ENCODE measurements at places on chromosomes 2 and 18.

GRCh38 chr2:227472265-227473121, 537 bp downstream of the AGFG1 start:
- DNase-seq, result no peak

DNA sequence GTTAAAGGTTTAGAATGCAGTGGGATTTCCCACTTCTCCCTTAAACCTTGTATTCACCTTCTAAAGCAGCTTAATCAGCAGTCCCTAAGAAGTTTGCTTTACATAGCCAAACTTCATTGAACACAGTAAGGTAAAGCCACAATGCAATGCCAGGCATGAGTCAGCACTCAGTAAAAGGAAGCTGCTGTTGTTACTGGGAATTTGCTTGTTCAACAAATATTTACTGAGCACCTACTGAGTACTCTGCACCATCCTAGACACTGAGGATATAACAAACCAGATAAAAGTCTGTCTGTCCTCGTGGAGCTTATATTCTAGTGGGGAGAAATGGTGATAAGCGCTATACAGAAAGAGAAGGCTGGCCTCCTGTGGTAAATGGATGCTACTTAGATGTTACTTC, 162.7 kb downstream of the PKP4 start:
- no peak for DNase-seq

GRCh38 chr18:40124107-40124506, 1830.9 kb upstream of the PIK3C3 start:
- DNase-seq, result no peak

GRCh38 chr18:50006470-50007046, 188.4 kb downstream of the MYO5B start:
- no peak for DNase-seq

- no peak for DNase-seq
These were observed 495.4 kb downstream of the TRIB2 start for GRCh38 chr2:13212115-13212514.

DNA sequence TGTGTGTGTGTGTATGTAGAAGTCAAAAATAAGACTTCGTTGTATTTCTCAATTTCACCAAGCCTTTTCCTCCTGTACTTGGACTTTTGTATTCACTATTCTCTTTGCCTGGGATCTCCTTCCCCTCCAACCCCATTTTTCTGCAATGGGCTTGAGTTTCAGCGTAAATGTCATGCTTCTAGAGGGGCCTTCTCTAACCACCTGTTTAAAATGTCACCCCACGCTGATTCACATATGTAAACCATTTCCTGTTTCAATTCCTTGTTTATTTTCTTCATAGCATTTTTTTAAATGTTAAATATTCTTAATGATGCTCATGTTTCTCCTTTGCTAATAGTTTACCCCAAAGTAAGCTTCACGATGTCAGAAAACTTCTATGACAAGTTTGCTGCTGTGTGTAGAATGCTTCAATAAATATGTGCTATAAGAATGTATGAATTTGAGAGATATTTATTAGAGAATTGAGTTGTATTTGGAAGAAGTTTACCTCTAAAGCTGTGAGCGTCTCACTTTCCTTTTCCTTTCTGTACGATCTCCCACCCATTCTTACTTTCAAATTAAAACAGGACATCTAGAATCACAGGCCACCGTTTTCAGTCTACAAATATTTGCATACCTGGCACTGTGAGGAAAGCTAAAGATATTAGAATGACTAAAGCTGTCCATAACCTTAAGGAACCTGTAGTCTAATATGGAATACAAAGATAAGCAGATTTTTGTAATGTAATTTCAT, 762.4 kb downstream of the LRRTM4 start:
- DNase-seq, result no peak

DNA sequence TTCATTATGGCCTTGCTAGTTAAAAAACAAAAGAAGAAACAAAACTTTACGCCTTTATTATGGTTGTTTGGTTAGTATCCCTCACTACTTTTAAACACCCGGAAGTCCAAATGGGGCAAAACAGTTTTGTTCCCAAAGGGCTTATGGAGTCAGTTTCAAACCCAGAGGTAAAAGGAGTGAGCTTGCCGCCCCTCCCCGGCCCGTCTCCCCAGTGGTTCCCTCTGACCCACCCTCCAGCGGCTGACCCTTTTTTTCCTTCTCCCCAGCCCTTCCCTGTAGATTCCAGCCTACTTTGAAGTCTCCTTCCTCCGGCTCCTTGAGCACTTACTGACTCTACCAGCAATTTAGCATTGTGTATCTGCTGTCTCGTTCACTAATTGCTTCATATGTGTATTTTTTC, 209.2 kb downstream of the ICOS start:
- no peak for DNase-seq

GRCh38 chr2:182522405-182522896, 95.6 kb upstream of the PDE1A start:
- no peak for DNase-seq

DNA sequence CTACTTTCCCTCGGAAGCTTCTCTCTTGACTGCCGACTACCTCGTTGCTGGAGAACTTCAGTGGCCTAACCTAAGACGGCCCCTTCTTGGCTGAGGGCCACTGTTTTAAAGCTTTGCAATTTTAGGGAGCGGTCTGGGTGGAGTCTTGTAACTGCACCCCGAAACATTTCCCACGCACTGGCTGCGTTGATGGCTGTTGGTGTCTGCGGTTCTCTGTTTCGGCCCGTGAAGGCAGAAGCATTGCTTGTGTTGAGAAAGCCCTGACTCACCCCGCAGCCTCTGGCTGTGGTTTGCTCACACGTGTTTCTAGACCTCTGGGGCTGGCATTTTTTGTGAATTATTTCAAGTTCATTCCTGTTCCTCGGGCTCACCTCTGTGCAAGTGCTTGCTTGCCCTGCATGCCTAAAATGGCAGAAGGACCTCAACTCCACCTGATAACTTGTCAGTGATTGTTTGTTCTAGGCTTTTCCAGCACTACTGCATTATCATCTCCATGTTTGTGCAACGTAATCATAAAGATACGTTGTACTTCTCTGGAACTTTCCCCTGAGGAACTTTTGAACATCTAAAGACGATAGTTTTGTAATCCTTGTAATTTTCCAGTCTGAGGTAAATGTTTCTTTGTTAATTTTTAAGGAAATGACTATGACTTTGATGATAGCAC, 94.2 kb upstream of the DLX2 start:
- DNase-seq, result no peak

- DNase-seq, result no peak
These were observed 165.5 kb downstream of the GLI2 start for GRCh38 chr2:120901201-120901600.

GRCh38 chr2:153971250-153971649, 99.5 kb downstream of the GALNT13 start:
- no peak for DNase-seq

DNA sequence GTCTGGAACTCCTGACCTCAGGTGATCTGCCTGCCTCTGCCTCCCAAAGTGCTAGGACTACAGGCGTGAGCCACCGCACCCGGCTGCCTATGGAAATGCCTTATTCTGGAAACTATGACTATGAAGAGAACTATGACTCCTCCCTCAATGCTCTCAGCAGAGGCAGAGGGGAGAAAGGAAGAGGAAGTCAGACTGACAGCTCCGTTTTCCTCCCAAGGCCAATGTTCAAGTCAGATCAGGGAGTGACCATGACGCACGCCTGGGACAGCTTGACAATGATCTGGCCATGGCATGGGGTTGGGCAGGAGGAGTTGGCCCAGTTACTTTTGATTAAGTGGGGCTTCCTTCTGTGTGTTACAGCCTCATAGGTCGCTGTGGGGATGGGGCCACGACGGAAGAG, 44.3 kb upstream of the MRPL33 start:
- DNase-seq, result no peak

GRCh38 chr2:26588576-26588975, 52.6 kb downstream of the CIB4 start:
- DNase-seq, result no peak
